Fibroblast of pulmonary artery (primary cell): ENCODE measurements at places on chromosomes 12 and 14.

- DNase-seq, result no peak
Measured at GRCh38 chr14:75806352-75806832, 145.3 kb downstream of the TTLL5 start.

- no peak for DNase-seq
Measured at GRCh38 chr12:12663644-12664294, 32.2 kb downstream of the GPR19 start.

DNA sequence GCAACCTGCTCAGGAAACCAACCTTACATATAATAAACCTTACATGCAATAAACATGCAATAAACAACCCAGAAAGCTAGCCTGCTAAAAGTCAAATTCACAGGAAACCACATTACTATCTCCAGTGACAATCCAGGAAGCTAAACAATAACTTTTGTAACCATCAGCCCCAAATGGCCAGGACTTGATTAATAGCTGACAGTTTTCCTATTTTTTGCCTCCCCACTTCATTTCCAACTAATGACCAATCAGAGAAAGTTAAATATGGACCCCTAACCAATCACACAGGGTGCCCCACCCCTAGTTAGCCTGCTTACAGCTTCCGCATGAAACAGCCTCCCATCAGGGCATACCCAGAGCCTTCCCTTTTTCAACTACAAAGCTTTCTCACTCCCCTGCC is 152.2 kb upstream of the LMNTD1 start:
- peak; percentile 32 for DNase-seq

- DNase-seq, result no peak
Measured at GRCh38 chr12:131045705-131046460, 92.2 kb downstream of the ADGRD1 start.

GRCh38 chr12:62716866-62717525 is 218.0 kb downstream of the PPM1H start:
- no peak for DNase-seq

DNA sequence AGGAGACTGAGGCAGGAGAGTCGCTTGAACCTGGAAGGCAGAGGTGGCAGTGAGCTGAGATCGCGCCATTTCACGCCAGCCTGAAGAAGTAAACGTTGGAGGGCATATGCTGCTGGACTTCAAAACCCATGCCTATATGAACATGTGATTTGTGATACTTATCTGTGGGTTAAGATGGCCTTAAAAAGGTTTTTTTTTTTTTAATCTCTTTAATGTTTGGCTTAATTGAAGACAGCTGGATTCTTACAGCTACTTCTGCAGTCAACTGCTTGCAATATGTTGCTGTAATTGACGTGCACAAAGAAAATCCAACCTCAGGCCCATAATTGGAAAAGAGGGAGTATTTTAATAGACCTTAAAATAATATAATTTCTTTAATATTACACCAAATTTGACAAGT is 1.5 kb upstream of the B3GNT4 start:
- no peak for DNase-seq

DNA sequence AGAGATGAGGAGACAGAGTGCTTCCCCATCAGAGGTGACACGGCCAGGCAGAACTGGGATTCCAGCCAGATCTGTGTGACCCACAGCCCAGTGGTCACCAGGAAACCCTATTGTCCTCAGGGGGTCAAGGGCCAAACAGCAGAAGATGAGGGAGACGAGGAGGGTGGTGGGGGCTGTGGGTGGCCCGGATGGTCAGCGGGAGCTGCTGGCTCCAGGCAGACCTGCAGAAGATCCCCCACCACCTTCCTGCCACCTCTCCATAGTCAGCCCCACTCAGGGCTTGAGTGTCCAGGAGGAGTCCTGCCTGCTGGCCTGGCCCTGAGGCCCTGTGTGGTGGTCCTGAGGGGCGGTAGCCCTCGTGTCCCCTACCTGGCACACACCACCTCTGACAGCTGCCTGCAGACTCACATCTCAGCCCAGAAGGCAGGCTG is 136.8 kb downstream of the CALM1 start:
- DNase-seq, result no peak

GRCh38 chr12:89721291-89721987 is 12.8 kb upstream of the ATP2B1 start:
- no peak for DNase-seq

DNA sequence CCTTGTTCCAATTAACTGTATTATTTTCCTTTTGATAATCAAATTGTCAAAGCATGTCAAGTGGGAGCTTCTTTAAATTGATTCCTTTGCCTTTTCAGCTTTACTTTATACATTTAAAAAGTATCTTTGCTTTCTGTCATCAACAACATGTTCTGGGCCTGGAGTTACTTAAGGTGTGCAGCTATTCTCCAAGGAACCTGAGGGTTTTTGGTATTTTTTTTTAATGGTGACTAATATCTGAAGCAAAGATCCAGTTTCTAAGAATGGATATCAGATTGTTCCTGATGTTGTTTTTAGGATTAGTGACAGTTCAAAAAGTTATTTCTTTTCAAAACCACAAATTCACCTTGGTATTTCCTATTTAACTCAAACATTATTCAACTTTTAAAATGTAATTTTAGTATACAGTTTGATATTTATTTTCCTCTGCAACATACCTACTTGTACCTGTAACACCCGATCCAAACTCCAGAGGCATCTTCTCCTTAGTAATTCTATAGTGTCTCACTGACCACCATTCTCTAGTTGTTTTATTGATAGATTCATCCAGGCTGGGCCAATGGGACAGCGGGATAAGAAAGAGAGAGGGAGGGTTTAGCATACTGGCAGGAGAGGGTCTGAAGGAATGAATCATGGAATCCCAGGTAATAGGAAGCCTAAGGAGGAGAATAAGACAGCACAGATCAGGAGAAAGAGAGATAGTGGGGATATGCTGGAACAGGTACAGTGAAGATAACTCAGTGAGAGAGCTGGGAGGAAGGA is 3.1 kb downstream of the CBLN3 start:
- DNase-seq, result no peak

DNA sequence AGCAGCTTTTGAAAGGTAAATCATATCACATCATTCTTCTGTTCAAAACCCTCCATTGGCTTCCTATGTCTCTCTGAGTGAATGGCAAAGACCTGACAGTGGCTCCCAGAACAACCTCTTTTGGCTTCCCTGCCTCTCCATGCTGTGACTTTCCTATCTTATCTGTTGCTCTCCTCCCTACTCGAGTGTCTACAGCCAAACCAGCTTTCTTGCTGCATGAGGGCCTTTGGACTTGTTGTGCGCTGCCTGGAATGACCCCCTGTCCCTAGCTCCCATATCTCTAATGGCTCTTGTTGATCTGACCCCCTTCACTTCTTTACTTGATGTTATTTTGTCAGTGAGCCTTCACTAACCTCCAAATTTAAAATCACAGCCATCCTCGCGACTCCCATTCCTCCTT is 2.5 kb downstream of the SYNE2 start:
- no peak for DNase-seq

- DNase-seq, result no peak
Measured at GRCh38 chr12:88029093-88029665, at the start of gene C12orf50. C12orf50 (minus strand) TSS chr12:88029401; CDS start chr12:88026962, 2,439 bp downstream.

DNA sequence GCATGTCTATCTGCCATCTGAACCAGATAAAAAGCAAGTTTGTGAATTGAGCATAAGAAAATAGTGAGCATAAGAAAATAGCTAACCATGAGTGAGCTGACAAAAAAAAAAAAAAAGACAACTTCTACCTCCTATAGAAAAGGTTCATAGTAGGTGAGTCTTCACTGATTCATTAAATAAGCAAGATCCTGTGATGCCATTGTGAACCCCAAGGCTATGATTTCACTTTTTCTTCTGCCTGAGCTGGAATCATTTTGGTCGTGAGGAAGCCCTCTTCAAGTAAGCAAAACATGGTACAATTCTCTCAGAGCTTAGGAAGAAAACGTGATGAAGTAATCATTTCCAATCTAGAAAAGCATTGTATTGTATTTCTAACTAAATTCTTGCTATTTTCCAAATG is 1.2 kb downstream of the PIK3C2G start:
- no peak for DNase-seq

- DNase-seq, result no peak
Measured at GRCh38 chr12:31263661-31264060, 62.3 kb downstream of the SINHCAF start.
